Activated T-cell treated with anti-CD3 and anti-CD28 coated beads, Interleukin-2, amount 50 U/mL, for 24 hours (primary cell): ENCODE measurements at places on chromosomes 1 and 21.

GRCh38 chr1:153951801-153952200 is 5.3 kb upstream of the DENND4B start:
- DNase-seq: no peak

GRCh38 chr1:226712742-226713419 is 26.2 kb downstream of the ITPKB start:
- DNase-seq: no peak

DNA sequence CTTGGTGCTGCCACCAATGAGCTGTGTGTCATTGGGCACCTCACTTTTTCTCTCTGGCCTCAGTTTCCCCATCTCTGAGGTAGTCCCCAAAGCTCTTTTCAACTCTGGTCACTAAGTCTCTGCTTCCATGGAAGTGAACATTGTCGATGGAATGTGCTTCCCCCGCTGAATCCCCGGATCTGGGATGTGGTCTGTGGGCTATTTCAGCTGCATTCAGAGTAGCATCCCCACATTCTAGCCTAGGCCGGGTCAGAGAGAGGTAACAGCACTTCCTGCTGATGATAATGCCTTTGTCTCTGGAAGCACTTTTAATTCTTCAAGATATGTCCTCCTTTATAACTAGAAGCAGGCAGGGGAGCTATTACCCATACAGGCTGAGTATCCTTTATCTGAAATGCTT is 29.8 kb downstream of the RASSF5 start:
- DNase-seq: no peak

- no peak for DNase-seq
Observed at GRCh38 chr1:246658567-246658966, 65.6 kb upstream of the SCCPDH start.

- no peak for DNase-seq
Observed at GRCh38 chr1:34787461-34788420, 5.1 kb upstream of the GJA4 start.

DNA sequence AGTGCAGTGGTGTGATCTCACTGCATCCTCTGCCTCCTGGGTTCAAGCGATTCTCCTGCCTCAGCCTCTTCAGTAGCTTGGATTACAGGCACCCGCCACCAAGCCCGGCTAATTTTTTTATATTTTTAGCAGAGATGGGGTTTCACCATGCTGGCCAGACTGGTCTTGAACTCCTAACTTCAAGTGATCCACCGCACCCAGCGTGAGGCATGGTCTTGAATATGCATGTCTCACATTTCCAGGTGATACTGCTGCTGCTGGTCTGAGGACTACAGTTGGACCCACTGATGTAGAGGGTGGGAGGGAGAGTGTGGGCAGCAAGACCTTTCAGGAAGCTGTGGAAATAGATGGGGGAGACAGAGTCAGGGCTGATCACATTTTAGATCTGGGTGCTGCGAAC is 21.9 kb upstream of the ASAP3 start:
- DNase-seq: no peak

- DNase-seq: no peak
Observed at GRCh38 chr1:159010391-159010790, 684 bp downstream of the IFI16 start.

- no peak for DNase-seq
Observed at GRCh38 chr1:40141878-40142535, 19.2 kb upstream of the RLF start.

GRCh38 chr1:161019751-161020495 is 1.0 kb downstream of the F11R start:
- no peak for DNase-seq

DNA sequence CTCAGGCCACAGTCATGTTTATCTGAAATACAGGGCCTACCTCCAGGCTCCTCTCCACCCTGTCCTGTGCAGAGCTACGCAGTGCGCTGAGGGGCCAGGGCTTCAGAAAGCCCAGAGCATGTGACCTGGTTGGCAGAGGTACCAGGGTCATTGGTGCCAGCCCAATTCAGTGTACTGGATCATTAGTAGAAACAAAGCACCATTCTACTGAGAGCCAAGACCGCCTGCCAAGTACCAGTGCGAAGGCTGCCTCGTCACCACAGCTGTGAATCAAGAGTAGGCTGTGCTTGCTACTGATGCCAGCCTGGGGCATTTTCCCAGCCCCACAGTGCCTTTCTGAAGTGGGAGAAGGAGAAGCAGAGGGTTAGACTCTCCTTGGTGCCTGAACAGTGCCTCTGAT is 59.8 kb downstream of the CAPN9 start:
- DNase-seq: no peak

DNA sequence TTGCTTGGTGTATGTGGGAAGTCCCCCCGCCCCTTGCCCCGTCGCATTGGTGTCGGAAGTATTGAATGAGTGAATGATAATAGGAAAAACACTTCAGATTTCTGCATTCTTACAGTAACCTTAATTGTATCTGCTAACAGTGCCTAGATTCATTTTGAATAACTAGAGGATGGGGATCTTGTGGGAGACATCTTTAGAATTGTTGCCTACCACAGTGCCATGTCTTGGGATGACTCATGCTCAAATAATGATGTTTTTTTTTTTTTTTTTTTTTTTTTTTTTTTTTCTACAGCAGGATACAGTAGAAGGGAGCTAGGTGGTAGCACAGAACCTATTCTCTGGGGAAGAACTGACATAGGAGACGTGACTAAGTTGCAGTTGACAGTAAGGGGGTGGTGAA is 237.9 kb downstream of the USP25 start:
- no peak for DNase-seq

DNA sequence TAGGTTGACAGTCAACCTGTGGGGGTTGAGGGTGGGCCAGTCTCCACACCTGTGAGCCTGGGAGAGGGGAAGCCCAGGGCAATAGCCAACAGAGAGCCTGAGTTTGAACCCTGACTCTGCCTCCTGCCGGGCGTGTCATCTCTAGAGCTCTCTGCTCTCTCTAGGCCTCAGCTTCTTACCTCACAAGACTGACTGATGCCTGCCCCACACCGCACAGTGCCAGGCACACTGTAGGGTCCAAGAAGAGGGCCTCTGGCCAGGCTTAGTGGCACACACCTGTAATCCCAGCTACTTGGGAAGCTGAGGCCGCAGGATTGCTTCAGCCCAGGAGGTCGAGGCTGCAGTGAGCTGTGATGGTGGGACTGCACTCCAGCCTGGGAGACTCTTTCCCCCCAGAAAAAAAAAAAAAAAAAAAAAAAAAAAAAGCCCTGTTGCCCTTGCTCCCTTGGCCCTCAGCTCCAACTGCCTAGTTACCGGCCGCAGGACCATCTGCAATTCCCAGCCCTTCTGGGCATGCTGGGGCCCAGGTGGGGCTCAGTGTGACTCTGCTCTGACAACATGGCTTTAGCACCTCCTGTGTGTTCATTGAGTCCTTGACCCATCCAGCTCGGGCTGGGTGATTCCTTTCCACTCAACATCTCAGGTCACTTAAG is 25.1 kb downstream of the GRHL3 start:
- no peak for DNase-seq

DNA sequence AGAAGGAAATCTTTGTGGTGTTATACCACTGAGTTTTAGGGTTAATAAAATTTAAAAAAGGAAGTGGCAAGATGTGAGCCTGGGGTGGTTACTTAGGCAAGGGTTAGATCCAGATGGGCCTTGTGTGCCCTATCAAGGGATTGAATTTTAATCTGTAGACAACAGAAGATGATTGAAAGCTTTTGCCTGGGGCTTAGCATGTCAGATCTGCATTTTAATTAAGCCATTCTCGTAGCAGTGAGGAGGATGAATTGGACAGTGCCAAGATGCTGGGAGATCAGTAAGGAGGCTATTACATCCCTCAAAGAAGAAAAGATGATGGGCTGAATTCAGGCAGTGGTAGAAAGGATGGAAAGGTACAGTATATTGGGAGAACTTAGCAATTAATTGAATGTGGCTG is 42.3 kb downstream of the HMGB4 start:
- no peak for DNase-seq

- DNase-seq: no peak
Observed at GRCh38 chr1:70066711-70067110, 138.7 kb downstream of the LRRC40 start.

- DNase-seq: no peak
Observed at GRCh38 chr1:198132060-198132781, 24.6 kb upstream of the NEK7 start.

DNA sequence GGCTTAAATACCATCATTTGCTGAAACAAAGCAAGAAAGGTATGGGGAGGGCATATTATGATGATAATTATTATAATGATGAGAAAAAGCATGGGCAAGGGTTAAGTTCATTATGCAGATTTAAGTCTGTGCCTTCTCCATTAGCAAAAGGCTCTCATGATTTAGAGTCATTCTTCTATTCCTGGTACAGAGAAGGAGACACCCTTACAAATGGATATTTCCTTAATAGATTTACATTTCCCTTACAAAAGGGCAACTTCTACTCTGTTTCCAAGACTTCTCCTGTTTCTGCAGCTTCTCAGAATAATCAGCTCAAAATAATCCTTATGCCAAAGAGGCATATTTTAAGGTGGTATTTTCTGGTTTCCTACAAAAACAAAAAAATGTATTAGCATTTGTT is 121.1 kb upstream of the CAMK1G start:
- no peak for DNase-seq

DNA sequence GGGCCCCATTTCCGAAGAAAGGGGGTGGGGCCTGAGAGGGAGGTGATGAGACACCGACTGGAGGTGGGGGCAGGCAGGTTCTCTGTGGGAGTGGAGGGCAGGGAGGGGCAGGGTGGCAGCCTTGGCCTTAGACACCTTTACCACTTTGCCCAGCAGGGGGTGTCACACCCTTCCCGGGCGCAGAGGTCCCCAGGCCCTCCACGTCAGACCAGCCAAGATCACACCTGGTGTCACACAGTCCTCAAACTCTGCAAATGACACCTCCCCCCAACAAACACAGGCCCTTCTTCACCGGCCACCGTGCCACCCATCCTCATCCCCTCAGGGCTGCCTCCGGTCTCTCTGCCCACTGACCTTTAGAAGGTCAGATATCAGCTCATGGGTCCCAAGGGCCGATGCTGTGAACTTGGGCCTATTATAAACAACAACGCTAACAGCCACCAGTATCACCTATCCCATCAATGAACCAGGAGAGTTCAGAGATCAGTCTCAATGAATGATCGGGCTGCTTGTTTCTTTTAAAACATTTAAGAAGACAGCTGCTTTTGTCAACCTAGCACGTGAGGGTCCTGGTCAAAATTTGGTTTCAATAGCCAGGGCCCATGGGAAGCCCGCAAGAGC is 103.9 kb downstream of the CASZ1 start:
- peak; percentile 73 for DNase-seq

DNA sequence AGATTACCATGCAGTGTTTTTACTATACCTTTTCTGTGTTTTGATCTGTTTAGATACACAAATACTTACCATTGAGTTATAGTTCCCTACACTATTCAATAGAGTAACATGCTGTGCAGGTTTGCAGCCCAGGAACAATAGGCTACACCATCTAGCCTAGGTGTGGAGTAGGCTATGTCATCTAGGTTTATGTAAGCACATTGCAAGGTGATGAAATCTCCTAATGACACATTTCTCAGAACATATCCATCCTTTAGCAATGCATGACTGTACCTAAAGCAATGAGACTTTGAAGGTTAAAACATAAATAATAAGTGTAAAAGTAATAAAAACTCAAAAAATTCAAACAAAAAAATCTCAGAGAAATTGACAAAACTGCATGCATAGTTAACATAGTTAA is 358.6 kb downstream of the USH2A start:
- DNase-seq: no peak

DNA sequence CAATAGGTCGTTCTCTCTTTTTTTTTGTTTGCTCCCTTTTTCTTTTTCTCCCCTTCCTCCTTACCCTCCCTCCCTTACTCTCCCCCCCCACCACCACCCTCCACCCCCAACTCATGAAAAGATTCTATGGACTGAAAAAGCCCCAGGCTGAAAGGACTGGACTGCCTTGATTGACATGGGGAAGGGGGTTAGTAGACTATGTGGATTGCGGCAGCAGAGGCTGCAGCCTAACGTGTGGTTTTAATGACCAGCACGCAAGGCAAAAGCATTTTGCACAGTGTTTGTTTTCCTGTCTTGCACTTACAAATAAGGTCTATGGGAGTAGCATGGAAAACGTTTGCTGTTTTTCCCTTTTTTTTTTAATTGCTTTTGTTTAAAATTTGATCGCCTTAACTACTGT is 5.5 kb downstream of the ZBTB18 start:
- DNase-seq: no peak

DNA sequence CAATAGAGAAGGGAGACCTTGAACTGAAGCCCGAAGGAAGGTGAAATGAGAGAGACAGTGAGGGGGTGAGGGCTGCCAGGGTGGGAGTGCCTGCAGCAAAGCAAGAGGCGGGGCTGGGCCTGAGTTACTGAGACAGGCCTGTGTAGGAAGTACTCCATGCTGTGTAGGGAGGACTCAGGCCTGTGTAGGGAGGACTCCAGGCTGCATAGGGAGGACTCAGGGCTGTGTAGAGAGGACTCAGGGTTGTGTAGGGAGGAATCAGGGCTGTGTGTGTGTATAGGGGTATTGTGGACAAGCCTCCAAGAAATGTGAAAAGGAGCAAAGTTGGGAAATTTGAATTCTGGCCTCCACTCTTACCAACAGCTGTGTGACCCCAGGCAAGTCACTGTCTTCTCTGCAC is 133.8 kb upstream of the CACNA1E start:
- no peak for DNase-seq

DNA sequence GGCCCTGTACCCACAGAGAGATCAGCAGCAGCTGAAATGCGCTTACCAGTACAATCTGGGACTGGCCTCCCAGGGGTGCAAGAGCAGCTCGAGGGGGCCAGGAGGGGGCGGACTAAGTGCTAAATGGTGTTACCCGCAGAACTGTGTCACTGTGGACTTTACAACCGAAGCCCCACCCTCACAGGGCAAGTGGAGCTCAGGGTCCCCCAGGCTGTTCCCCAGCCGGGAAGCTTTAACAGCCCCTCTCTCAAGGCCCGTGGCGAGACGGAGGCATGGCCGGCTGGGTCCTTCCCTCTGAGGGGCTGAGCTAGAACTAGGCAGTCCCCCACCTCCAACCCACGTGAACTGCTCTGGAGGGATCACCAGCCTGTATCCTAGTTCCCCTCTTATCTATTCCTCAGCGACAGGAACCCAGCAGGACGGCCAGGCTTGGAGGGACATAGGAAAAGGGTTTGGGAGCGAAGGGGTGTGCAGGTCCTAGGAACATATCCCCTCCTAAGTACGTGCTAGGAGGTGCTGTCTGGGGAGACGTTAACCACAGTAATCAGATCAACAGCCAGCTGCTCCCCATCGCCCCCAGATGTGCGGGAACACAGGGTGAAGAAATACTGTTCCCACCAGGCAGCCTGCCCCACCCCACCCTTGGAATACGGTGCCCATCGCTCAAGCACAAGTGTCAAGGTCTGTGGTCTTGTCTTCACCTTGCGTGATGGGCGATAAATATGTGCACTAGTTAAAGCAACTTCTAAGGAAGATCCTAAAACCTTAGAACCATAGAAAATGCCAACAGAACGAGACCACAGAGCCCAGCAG is 24.4 kb downstream of the ZBTB17 start:
- peak; percentile 73 for DNase-seq

DNA sequence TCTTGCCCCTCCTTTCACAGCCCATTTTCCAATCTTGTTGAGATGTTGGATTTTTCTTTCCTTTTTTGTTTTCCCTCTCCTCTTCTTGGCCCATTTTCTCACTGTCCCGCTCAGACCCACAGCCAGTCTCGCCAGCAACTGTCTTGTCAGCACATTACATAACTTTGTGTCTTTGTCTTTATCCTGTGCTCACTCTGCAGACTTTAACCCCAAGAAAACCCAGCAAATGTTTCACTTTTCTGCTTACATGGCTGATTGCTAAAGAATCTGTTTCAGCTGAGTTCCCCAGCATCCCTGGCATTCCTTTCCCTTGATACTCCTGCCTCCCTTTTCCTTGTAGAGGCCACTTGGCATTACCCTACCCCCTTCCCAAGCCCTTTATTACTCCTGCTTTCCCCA is 74.6 kb downstream of the ZNF648 start:
- DNase-seq: no peak

- DNase-seq: no peak
Observed at GRCh38 chr1:35047188-35047858, 15.6 kb upstream of the ZMYM6 start.
